WTC11 (cell line): ENCODE measurements at places on chromosomes 1 and 21. TPM values are rescaled to one million over a fixed set of nuclear protein-coding genes. Genes with fewer than 3 reads are reported as not detected.
A peak's percentile ranks its signal among the peaks of the same experiment; 100 is the strongest.

XCL2 gene
- not detected in 3 replicates for total RNA-seq

GRCh38 chr1:199404191-199404590 lies 623.3 kb upstream of the NR5A2 start:
- H3K27me3 ChIP-seq, result peaks cover under 1% of the 10 kb centered on the region; the same call in 1 of the 2 replicates
- no peak for DNase-seq
- no peaks in the 10 kb centered on the region for H3K36me3 ChIP-seq
- H3K27ac ChIP-seq, result no peak overlapping the region

DNA sequence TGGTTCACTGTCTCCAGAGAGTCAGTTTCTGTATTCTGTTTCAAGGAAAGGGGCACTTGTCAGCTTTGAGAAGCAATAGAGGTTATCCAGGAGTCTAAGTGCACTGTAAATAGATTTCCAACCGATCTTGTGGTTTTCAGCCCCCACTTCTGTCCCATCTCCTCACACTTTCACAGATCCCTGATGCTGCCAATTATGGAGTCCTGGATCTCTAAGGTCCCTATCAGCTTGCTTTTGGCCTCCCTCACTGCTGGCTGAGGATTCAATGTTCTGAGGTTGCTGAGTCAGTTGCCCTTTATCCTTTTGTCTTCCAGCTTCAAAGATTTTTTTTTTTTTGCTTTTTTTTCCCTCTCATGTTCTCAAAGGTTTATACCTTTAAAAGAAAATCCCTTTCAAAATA lies 98.4 kb downstream of the DIRAS3 start:
- DNase-seq, result no peak
- no peak overlapping the region for H3K27ac ChIP-seq
- H3K4me1 ChIP-seq, result no peaks in the 10 kb centered on the region
- no peaks in the 10 kb centered on the region for H3K36me3 ChIP-seq

DNA sequence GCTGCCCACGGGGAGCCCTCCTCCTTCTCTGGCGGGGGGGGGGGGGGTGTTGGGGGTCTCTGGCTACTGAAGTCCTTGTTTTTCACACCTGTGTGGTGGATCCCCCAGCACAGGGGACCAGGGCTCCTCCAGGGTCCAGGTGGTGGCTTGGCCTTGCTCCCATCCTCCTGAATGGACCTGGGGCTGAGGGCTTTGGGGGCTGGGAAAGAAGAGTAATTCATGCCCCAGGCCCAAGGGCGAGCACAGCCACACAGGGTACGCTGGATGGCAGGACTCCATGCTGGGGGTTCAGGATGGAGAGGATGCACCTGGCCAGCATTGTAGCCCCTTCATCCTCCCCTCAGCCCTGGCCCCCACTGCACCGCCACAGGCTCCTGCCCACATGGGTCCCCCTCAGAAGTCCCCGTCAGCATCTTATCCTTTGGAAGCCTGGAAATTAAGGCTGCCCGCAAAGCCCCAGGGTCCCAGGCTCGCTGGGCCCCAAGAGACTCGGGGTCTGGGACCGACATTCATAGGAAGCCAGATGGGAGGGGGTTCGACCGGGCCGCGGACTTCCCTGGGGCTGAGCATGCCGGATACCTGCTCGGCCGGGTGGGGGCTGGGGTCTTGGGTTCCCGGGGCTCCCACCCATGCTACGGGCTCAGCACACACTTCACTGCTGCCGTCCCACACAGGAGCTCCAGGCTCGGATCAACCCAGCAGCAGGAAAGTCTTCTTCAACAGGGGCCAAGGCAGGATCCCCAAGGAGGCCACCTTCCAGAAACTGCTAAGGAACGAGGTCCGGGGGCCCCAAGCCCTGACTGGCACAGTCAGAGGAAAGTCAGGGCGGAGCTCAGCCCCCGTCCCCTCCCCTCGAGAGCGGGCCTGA lies 49.0 kb upstream of the ACTRT2 start:
- no peak for DNase-seq
- no peaks in the 10 kb centered on the region for H3K4me1 ChIP-seq
- no peaks in the 10 kb centered on the region; the same call in 1 of the 2 replicates for H3K27me3 ChIP-seq
- no peak overlapping the region for H3K4me3 ChIP-seq
- no peak overlapping the region for H3K27ac ChIP-seq
- peaks cover 8% of the 10 kb centered on the region; the same call in 1 of the 2 replicates for H3K36me3 ChIP-seq

DNA sequence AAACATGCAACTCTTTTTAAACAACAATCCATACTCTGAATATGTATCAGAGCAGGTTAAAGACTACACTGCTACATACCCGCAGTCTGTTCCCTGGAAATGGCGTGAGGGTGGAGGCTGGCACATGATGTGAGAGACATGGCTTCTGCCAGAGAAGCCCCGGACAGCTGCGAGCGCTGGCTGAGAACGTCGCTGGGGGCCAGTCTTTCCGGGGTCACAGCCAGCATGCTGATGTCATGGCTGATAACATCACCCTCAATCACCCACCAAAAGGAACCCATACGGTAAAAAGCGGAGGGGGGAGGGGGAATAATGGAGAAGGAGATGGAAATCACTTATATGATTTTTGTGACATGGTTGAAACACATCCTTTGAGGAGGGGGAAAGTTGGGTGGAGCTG lies 29.1 kb downstream of the C1orf198 start:
- no peaks in the 10 kb centered on the region for H3K4me1 ChIP-seq
- no peak overlapping the region for H3K4me3 ChIP-seq
- DNase-seq, result no peak
- no peaks in the 10 kb centered on the region for H3K27me3 ChIP-seq
- peaks cover 34% of the 10 kb centered on the region for H3K36me3 ChIP-seq
- H3K27ac ChIP-seq, result no peak overlapping the region

GCSAML gene
- not detected in 3 replicates for total RNA-seq

DNA sequence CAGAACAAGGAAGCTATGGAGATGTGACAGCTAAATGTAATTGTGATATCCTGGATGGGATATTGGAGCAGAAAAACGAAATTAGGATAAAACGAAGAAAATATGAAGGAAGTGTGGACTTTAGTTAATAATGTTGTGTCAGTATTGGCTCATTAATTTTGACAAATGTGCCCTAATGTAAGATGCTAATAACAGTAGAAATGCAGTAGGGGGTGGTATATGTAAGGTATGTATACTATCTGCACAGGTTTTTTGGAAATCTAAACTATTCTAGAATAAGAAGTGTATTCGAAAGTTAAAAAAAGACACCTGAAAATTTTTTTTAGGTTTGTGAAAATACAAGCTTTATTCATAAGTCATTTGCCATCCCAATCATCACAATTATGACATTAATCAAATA lies 421.4 kb upstream of the B3GALT2 start:
- H3K4me1 ChIP-seq, result peaks cover 12% of the 10 kb centered on the region
- H3K27me3 ChIP-seq, result no peaks in the 10 kb centered on the region
- no peak for DNase-seq
- H3K27ac ChIP-seq, result no peak overlapping the region
- H3K4me3 ChIP-seq, result no peak overlapping the region

NR1I3 gene
- total RNA-seq, result 0.16 TPM in 1 of 3 replicates, not detected in the others

DNA sequence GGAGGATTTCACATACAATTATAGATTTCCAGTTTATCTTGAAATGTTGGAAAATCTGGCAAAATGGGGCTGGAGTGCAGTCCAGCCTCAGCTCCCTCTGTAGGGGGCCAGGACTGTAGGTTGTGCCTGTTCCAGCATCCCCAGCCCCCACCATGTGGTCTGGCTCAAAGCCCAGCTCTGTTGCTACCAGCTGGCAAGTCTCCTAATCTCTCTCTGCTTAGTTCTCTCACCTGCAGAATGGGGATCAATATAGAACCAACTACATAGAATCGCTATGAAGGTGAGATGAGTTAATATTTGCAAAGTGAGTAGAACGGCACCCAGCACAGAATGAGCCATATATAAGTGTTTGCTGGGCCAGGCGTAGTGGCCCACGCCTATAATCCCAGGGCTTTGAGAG lies 50.0 kb upstream of the TARDBP start:
- peaks cover 24% of the 10 kb centered on the region for H3K27me3 ChIP-seq
- H3K36me3 ChIP-seq, result no peaks in the 10 kb centered on the region
- DNase-seq, result no peak
- H3K4me1 ChIP-seq, result peaks cover 61% of the 10 kb centered on the region

DNA sequence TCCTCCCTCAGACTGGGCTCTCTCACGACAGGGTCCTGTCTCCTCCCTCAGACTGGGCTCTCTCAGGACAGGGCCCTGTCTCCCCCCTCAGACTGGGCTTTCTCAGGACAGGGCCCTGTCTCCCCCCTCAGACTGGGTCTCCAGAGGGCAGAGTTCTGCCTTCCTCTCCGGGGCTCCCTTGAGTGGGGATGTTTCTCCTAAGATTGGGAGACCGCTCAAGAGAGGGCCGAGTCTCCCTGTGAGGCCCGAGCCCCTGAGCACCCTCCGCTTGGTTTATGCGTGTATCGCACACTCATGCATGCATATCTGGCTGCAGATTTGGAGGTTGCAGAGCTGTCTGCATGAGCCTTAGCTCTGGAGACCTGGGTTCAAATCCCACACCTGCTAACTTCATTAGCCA lies 39.3 kb upstream of the CSF3R start:
- no peak overlapping the region for H3K27ac ChIP-seq
- no peaks in the 10 kb centered on the region for H3K36me3 ChIP-seq
- no peaks in the 10 kb centered on the region; the same call in 1 of the 2 replicates for H3K27me3 ChIP-seq
- peaks cover 28% of the 10 kb centered on the region for H3K4me1 ChIP-seq
- no peak for DNase-seq

DNA sequence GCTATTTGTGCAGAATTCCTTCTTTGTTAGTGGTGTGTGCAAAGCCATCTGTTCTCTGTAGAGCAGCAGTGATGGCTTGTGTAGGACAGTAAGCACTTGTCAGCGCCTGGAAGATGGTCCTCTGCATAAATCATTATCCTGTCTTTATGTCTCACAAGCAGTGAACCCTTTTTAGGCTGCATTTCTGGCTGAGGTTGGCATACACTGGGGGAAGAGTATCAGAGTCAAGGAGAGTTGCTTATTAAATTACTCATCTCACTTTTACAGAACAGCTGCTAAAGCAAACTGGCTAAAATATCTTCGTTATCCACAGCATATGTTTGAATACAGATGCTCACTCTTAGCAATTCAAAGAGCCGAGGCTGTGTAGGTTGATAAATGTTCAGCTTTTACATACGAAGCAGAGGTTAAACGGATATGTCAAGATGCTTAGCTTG lies 54.6 kb upstream of the NCAM2 start:
- DNase-seq, result no peak
- H3K4me1 ChIP-seq, result peaks cover 5% of the 10 kb centered on the region; the same call in 1 of the 2 replicates
- H3K4me3 ChIP-seq, result no peak overlapping the region
- no peak overlapping the region for H3K27ac ChIP-seq

DNA sequence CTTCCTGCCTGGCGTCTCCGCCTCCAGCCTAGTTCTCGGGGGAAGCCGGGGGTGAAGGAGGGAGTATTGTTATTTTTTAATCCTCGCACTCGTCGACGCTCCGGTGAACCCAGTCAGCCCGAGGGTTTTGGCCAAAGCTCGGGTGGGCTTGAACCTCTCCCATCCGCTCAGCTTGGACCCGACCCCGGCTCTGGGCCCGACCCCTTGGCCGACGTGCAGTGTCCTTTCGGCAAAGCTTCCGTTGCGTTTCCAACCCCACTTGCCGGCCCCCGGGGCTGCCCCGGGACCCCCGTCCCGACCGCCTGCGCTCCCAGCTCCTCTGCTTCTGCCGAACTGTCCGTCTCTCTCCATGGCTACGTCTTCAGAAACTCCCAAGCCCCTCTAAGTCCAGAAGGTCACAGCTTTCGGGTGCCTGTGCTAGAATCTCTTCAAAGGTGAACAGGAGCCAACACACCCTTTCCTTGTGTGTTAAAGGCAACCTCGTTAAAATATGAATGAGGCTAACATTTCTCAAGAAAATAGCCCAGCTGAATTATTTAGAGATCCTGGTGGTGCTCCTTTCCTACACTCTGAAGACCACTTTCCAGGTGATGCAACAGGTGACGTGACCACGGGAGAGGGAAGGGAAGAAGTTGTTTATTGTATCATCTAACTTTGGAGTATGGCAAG lies 647 bp downstream of the DESI2 start:
- H3K27ac ChIP-seq, result no peak overlapping the region
- H3K4me3 ChIP-seq, result no peak overlapping the region
- H3K36me3 ChIP-seq, result peaks cover 14% of the 10 kb centered on the region
- peak; percentile 34 for DNase-seq
- peaks cover 43% of the 10 kb centered on the region for H3K4me1 ChIP-seq

PLEKHA6 gene
- total RNA-seq, result 9.2 to 11.6 TPM (median 11.0 TPM) in 3 replicates

DNA sequence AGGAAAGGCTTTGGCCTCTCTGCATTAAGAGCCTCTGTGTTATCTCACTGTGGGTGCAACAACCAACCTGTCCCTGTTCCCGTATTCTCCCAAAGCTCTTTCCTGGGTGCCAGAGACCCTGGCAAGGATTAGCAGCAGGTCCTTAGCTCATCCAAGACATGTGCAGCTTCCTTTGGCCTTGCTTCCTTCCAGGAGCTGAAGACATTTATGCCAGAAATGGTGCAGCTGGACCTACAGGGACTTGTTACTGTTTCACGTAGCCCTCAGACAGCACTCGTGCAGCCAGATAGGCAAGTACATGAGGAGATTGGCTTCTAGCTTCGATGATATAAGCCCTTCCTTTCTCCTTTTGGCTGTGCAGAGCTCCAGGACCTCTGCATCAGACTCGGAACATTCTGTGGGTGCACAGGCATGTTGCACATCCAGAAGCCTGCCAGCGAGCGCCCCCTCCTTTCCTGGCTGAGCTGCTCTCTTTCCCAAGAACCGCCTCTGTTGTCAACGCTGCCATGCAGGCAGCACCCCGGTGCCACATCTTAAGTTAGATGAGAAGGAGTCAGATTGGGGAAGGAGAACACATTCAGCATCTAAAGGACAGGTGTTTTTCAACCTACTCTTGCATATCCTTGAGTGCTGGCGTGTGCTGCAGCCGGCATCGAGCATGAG lies 284.5 kb upstream of the PLXNA2 start:
- peaks cover 31% of the 10 kb centered on the region for H3K4me1 ChIP-seq
- no peaks in the 10 kb centered on the region for H3K36me3 ChIP-seq
- DNase-seq, result no peak

SPRR2A gene
- total RNA-seq, result not detected in 3 replicates

- no peaks in the 10 kb centered on the region for H3K27me3 ChIP-seq
- no peak overlapping the region for H3K27ac ChIP-seq
- no peaks in the 10 kb centered on the region for H3K36me3 ChIP-seq
- H3K4me3 ChIP-seq, result no peak overlapping the region
- no peak for DNase-seq
- no peaks in the 10 kb centered on the region for H3K4me1 ChIP-seq
Observed at GRCh38 chr1:201426479-201427310, 5.2 kb upstream of the TNNI1 start.

GRCh38 chr1:153556348-153556747 lies 7.3 kb upstream of the S100A3 start:
- H3K27ac ChIP-seq, result no peak overlapping the region
- no peak overlapping the region for H3K4me3 ChIP-seq
- DNase-seq, result no peak
- no peaks in the 10 kb centered on the region; the same call in 1 of the 2 replicates for H3K27me3 ChIP-seq
- H3K36me3 ChIP-seq, result no peaks in the 10 kb centered on the region

DNA sequence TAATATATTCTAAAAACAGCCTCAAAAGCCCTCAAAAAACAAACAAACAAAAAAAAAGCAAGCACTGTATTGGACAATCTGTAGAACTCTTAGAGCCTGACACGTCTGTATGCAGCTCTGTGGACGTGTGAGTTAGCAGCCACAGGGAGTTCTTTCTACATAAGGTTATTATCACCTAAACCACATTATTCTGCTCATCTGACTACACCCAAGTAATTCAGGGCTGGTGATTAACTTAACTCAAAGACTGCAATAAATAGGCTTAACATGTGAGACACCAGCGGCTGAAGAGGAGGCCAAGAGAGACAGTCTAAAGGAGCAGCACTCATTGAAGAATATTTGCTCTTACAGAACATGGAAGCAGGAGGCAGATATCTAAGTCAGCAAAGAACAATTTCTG lies 316.0 kb downstream of the VAV3 start:
- H3K4me1 ChIP-seq, result peaks cover 12% of the 10 kb centered on the region
- H3K27ac ChIP-seq, result no peak overlapping the region
- DNase-seq, result no peak
- no peaks in the 10 kb centered on the region for H3K36me3 ChIP-seq
- H3K27me3 ChIP-seq, result no peaks in the 10 kb centered on the region
